ENCODE measurements at places on chromosomes 3 and 15.

- DNase-seq = no peak
Measured at GRCh38 chr3:197496746-197497125, 59.0 kb downstream of the BDH1 start.

DNA sequence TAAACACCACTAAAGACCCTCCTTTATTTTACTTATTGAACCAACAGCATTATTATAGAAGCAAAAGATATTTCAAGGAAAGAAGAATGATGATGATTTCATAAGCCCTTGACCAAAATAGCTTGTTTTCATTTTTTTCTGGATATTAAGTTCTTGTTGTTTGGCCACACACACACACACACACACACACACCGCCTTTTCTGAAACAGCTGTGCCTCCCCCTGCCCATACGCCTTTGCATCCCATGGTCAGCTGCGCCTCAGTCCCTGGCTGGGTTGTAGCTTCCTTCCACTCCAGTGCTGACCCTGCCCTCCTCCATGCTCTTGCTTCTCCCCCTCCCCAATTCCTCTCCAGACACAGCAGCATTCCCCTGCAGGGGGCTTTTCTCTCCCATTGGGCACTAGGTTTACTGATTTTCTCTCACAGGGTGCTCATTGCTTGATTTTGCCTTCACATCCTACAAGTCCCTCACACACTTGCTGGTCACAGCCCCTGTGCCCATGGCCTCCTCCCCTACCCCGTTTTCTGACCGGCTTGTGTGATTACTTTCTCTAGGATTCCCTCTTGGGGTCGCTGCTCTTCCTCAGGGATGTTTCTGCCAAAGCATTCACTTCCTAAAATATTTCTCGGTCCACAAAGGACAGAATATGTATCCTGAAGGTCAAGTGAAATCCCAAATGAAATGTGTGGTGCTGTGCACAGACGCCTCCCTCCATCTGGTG is 18.4 kb downstream of the MESP1 start:
- no peak for DNase-seq

DNA sequence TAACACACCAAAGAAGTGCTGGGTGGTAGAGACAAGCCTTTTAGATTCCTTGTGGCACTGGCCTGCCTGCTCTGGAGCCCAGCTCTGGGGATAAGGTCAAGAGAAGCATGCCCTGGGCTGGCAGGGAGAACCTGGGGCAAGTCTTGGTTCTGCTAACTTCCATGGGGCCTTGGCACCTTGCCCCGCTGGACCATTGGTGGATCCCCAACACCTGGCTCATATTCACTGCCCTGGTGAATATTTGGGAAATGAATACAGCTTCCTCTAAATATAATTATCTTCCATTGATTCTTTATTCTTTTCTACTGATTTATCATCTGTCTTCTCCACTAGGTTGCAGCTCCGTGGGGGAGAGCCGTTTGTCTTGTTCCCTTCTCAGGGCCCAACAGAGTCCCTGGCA is 89.5 kb downstream of the RAB11A start:
- DNase-seq = no peak

GRCh38 chr3:112348943-112349342 is 16.0 kb downstream of the CD200 start:
- DNase-seq = no peak

DNA sequence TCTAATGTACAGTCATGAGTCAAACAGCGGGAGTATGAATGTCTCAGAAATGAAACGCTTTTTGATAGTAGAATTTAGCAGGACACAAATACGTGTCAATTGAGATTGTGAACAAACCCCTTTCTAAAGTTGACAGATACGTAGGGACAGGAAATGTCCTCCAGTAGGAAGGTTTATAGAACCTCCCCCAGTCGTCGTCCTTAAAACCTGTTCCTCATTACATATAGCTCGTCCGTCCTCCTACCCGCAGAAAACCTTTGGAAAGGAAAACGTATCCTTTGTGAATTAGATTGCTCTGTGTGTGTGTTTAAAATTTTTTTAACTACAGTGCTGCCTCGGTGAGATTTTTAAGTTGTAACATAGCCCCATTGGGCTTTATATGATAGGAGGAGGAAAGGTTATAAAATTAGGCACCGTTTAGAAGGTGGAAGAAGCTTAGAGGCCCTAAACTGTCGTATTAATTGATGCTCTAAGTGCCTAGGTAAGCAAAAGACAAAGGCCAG is 4.1 kb downstream of the UBE2E1 start:
- no peak for DNase-seq

DNA sequence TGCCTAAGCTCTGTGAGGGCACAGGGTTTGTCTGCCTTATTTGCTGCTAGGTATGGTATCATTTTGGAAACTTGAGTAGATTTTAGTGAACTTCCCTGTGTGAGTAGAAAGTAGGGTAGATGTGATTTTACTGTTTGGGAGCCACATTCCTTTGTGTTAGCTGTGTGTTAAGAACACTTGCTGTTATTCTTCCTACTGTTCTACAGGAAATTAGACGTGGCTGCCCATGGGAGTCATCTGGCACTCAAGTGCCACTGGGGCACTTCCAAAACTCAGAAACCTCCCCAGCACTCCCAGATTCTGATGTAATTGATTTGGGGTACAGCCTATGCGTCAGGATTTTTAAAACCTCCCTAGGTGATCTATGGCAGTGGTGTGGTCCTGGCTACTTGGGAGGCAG is 369.9 kb upstream of the C2CD4B start:
- no peak for DNase-seq

DNA sequence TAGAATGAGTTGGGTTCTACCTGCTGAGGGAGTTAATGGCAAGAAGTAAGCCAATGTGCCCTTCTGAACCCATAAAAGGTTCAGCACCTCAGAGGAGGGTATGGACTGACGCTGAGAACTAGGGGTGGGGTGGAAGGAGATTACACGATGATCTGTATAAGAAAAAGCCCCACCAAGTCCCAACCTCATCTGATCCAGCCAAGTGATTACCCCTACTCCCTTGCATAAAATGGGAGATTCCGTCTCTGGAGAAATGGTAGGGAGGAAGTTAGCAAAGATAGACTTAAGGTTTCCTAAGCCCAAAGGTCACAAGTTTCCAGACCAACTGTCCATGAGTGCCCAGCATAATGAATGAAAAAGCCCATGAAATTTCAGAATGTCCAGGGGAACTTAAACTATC is 7.1 kb upstream of the DVL3 start:
- no peak for DNase-seq

- no peak for DNase-seq
Measured at GRCh38 chr3:25583343-25583742, 81.4 kb downstream of the TOP2B start.

DNA sequence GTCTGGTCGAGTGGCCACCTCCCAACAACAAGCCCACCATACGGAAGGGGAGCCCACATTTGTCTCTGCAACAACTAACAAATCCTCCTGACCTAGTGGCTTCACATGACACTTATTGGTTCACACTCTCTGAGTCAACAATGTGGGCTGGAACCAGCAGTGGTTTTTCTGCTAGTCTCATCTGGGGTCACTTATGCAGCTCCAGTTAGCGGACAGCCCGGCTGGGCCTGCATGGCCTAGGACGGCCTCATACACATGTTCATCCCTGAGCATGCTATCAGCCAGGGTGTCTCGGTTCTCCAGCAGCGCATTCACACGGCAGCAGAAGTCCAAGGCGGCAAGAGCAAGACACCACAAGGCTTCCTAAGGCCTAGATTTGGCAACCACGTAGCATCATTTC is 281.7 kb downstream of the XXYLT1 start:
- no peak for DNase-seq

GRCh38 chr3:182083112-182083511 is 371.4 kb downstream of the SOX2 start:
- no peak for DNase-seq

DNA sequence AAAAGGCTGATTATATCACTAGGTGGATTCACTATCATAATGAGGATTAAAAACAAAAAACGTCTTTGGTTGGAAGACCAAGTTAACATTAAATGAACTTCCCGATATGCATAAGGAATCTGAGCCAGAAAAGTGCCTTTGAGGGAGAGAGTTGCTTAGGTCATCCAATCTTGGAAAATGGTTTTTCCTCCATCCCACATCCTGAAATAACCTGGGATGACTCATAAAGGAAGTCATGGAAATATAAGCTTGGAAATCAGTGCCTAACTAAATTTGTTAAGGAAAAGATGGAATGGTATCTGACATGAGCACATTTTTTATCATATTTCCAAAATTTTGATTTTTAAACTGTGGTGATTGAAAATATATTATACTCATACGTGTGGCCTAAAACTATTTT is 66.0 kb downstream of the KBTBD8 start:
- DNase-seq = no peak

GRCh38 chr3:30285188-30286006 is 321.0 kb upstream of the TGFBR2 start:
- no peak for DNase-seq

DNA sequence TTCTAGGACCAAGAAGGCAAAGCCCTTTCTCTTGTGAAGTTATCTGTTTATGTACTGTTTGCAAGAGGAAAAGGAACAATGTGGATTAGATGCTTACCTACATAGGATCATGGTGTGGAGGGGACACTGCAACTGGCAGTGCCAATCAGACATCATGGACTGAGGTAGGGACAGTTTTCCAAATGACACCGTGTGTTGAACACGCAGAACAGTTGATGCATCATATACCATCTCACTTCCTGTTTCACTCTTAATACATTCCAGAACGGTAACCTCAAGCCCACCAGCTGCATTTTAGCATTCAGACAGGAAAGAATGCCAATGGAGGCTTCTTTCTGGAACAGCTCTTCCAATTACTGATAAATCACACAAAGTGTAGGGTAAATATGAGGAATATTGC is 397.7 kb upstream of the LMCD1 start:
- DNase-seq = no peak

DNA sequence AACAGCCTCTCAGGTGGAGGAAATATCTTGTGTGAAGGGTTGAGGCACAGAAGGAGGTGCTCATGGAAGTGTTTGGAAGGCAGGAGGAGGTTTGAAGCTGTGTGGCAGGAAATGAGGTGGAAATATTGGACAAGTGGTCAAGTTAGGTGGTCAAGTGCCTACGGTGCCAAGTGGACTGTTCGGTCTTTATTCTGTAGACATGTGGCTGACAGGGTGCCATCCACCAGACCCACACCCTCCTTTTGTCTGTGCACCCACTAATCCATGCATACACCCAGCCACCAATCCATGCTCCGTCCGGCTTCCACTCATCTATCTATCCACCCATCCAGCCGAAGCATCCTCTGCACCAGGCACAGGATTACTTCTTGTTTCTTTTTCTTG is 2.2 kb downstream of the SLC6A20 start:
- DNase-seq = no peak

Data from effector CD4-positive, alpha-beta T cell (primary cell).